Activated naive CD8-positive, alpha-beta T cell treated with anti-CD3 and anti-CD28 coated beads for 36 hours (primary cell): ENCODE measurements at places on chromosomes 6 and 20.

GRCh38 chr20:728256-728944, 39.9 kb downstream of the SLC52A3 start:
- peak; percentile 74 for DNase-seq

DNA sequence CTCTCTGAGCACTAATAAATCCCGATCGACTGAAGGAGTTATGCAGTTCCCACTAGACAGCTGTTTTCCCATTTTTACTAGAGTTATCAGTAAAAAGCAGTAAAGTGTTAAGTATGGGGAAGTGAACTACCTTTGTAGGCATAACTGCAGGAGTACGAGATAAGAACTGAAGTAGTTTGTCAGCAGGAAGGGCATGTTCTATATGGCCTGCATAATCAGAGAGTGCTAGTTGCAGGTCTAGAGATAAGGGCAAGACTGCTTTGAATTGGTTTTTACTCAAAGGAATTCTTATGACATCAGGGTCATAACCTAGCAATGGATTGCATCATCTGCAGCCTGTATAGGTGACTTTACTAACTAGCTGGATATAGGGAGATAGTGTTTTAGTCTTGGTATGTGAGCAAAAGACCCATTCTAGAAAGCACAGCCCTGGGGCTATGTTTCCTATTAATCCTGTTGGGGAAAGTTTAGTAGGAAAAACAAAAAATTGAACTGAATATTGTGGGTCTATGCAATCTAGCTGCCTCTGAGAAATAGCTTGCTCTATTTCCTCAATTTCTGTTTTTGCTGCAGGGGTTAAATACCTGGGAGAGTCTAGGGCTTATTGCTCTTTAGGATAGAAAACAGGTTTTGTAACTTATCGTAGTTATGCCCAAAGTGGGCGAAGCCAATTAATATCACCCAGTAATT, 22.6 kb upstream of the CRISP1 start:
- no peak for DNase-seq

GRCh38 chr20:41309817-41310216, 7.7 kb downstream of the ZHX3 start:
- DNase-seq: no peak

- DNase-seq: no peak
Observed at GRCh38 chr6:41298785-41299502, 12.5 kb upstream of the TREM1 start.

DNA sequence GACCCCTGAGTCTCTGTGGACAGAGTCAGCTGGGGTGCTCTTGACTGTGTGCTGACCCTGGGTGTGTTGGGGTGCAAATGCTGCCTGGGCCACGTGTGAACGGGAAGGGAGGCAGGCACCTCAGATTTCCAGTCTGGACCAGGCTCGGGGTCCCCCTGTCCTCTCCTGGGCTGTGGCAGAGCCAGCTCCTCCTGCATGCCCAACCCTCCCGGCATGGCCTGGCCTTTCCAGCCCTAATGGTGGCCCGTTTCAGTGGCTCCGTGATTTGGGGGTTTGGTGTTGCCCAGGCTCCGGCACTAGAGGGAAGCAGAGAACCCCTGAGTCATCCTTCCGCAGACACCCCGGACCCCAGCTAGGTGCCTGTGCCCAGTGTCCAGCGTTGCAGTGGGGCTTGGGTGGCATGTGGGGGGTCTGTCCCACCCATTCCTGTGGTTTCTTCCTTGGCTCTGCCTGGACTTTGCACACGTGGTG, 9.1 kb downstream of the RBM38 start:
- no peak for DNase-seq

DNA sequence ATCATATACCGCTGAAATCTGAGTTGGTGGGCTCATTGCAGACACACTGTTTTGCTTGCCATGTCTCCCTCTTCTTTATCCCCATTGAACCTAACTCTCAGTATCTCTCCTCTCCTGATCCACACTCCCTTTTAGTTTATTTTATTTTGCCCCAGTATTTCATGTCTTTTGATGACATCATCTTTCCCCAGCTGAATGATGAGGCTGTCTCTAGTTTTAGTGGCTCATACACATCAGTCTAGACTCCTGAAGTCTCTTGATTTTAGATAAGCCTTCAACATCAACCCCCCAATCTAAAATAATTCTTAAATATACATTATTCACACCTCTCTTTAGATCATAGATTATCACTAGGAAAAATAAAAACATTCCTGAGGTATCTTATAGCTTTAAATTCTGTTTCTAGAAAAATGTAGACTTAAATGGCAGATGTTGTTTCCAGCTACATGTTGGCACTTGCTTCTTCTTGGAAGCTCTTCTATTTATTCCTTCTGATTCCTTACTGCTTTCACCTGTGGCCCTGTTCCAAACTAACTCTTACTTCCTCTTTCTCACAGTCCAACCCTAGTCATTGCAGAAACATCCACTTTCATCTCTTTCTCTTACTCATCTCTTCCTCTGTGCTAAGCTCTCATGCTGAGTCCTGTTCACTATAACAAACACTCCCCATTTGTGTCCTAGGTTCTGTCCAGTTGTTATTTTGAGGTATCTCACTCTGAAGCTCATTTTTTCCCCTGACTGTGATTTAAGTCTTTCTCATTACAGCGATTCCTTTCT, 191.9 kb upstream of the SLC35B3 start:
- no peak for DNase-seq
